ENCODE measurements at places on chromosomes 11 and 22.

DNA sequence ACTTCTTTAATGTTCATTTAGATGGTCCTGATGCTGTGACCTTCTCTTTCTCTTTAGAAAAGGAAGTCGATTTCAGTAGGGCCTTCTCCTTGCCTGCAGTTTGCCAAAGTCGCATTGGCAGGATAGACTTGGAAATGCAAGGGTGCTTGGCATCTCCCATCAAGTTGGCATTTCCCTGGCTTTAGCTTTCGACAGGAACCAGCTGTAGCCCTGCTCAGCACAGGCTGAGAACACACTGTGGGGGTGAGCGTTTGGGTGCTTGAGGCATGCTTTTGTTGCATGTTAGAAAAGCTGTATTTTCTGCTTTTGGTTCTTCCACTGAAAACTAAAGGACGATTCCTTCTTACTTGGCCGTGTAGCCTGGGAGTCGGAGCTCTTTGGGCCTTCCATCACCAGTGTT is 37.7 kb downstream of the LDLRAD3 start:
- peak; percentile 36 for DNase-seq

- no peak for DNase-seq
These were observed 32.9 kb downstream of the TST start for GRCh38 chr22:36986242-36986821.

DNA sequence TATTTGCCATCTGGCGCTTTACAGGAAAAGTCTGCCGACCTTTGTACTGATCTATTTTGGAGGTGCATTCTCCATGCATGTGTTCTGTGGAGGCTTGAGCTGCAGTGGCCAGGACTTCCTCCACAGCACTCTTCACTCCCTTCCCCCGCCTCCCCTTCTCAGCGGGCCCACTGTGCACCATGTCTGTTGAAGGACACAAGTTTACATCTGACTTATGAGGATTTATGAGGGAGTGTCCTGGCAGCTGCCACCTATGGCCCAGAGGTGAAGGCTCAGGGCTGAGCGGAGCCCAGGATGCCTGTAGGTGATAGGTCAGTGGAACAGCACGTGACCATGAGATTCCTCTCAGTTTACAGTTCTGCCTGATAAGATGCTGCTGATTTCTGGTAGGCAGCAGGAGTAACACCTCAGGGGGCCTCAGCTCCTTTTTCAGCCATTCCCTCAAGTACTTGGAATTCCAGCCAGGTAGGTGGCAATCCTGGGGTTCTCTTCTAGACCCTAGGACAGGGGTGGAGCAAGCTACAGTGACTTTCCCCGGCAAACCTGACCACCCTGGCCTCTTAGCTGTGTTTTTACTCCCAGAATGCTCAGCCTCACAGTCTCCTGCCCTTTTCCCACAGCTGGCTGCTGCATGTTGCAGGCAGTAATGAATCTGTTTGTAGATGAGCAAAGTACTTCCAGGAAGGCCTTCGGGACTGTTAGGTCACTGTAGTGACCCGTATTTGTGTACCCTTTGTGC is 59.9 kb downstream of the PPFIBP2 start:
- DNase-seq = no peak

DNA sequence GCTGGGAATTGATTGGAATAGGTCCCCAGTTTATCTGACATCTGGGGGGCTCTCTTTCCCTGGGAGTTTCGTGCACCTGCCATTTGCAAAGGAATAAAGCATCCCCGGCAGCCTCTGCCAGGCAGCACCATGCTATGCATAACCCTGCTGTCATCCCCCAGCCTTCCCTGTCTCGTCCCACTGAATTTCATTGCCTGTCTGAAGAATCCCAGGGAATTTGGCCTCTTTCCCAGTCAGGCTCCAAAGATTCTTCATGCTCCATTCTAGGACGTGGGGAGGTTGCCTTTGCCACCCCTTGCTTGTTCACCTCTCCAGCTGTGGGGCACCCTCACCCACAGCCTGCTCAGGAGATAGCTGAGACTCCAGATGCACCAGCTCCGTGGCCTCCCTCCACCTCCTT is 195.1 kb upstream of the TBCEL start:
- DNase-seq = no peak

- DNase-seq = peak; percentile 79
These were observed at the start of gene SMCO4 for GRCh38 chr11:93543292-93543977. TSS of gene SMCO4 (minus strand) at chr11:93543391. CDS start at chr11:93479189, 64,202 bp downstream.

GRCh38 chr22:39524753-39525657 is 4.6 kb downstream of the ATF4 start:
- DNase-seq = no peak

- DNase-seq = no peak
These were observed 5.6 kb downstream of the SHANK3 start for GRCh38 chr22:50678218-50678650.

GRCh38 chr11:370070-370941 is 1.0 kb downstream of the B4GALNT4 start:
- no peak for DNase-seq

DNA sequence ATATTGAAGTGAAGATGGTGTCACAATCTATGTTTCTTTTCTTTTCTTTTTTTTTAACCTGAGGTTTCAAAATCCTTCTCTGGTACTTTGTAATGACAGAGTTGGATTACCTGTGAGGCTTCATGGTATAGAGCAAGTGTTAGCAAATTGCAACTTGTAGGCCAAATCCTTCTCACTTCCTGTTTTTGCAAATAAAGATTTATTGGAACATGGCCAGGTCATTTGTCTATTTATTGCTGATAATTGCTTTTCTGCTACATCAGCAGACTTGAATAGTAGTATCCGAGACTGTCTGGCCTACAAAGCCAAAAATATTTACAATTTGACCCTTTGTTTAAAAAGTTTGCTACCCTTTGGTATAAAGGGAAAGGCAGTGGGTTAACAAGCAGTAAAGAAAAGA is 1059.4 kb upstream of the CCDC90B start:
- DNase-seq = no peak

DNA sequence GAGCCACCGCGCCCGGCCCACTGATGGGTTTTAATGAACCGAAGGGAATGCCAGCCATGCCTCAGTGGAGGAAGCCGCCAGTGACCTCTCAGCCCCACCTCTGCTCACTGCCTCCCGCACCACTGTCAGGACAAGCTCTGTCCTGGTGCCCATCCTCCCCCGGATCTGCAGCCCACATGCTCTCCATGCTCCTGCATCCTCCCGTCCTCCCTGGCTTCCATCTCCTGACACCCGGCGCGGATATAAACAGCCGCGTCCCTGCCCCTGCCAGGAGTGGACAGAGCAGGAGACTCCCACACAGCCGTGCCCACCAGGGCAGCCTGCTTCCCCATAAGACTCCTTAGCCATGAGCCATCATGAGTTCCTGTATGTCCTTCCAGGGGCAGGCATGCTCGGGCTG is 26.9 kb downstream of the MACROD1 start:
- no peak for DNase-seq

- DNase-seq = no peak
These were observed 3.6 kb upstream of the CCND1 start for GRCh38 chr11:69637198-69637940.

DNA sequence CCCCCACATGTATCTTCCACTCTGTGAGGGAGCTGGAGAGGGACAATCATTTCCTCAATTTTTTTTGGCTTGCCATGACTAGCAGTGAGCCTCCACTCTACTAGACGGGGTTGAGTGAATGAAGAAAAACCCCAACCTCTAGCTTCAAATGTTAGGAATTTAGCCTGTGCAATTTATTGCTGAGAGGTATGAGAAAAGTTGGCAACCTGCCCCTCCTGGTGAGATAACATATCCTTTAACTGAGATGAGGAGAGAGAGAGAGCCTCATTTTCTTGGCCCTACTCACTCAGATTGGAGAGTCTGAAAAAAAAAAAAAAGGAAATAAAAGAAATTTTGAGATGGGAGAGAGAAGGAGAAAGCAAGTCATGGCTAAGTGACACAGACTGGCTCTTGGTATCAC is 218.2 kb upstream of the CARD18 start:
- DNase-seq = no peak

GRCh38 chr11:61067782-61068446 is 34.4 kb upstream of the CD5 start:
- DNase-seq = no peak

DNA sequence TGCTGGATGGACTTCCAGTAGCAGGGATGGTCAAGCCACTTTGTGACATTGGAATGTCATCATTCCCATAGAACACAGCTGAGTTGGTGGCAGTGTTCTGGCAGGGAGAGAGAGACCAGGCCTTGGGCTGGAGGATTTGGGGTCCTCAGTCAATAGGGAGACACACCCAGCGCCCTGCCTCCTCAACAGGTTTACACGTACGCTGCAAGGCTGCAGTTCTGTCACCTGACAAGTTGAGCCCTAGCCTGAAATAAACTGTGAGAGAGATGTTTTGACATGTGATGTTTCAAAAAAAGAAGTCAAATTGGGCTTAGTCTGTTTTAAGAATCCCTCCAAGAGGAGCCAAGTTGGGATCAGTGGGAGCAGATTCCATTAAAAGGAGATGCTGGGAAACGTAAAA is 42.9 kb upstream of the CRYBB3 start:
- DNase-seq = no peak

DNA sequence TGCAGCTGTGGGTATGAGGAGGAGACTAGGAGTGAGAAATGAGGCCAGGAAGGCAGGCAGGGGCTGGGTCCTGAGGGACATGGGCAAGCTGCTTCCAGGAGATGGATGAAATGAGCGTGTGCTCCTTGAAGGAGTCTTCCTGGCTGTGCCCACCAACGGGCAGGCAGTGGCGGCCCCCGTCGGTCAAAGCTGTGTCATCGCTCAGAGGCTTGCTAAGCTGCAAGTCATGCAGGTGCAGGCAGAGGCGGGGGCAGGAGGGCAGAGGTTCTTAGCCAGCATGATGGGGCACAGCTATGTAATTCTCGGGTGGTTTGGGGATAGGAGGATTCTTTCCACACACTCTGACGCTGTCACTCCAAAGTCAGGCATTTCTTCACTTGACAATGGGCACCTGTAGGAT is 12.5 kb upstream of the PEX26 start:
- no peak for DNase-seq

GRCh38 chr22:37301144-37301830 is 19.0 kb downstream of the CYTH4 start:
- no peak for DNase-seq

Measured in substantia nigra (tissue), 51 donors.